Colonic mucosa (tissue), 4 donors: ENCODE measurements at places on chromosomes 6 and 20. TPM values are rescaled to one million over a fixed set of nuclear protein-coding genes. Genes with fewer than 3 reads are reported as not detected.

RGS17 gene
- 0.25 TPM for total RNA-seq

RRAGD gene
- 2.0 TPM for total RNA-seq

PTPRT gene
- 0.12 TPM for total RNA-seq

CFB gene
- total RNA-seq = 60.6 TPM

NEURL2 gene
- total RNA-seq = 3.5 TPM

RIPOR3 gene
- total RNA-seq = 1.9 TPM

BAK1 gene
- 72.1 TPM for total RNA-seq

GRCh38 chr6:1020837-1021236 is 291.1 kb upstream of the FOXQ1 start:
- H3K4me3 ChIP-seq = no peak overlapping the region
- no peaks in the 10 kb centered on the region for H3K27me3 ChIP-seq
- no peaks in the 10 kb centered on the region for H3K4me1 ChIP-seq
- no peak overlapping the region for H3K27ac ChIP-seq
- no peak for DNase-seq

GRCh38 chr20:6714279-6714711 is 53.2 kb upstream of the BMP2 start:
- no peaks in the 10 kb centered on the region for H3K36me3 ChIP-seq
- no peaks in the 10 kb centered on the region for H3K27me3 ChIP-seq
- DNase-seq = peak; percentile 93
- no peak overlapping the region for H3K4me3 ChIP-seq

- peaks cover 4% of the 10 kb centered on the region for H3K4me1 ChIP-seq
- H3K27me3 ChIP-seq = no peaks in the 10 kb centered on the region
- DNase-seq = peak; percentile 66
- no peaks in the 10 kb centered on the region for H3K36me3 ChIP-seq
- H3K27ac ChIP-seq = no peak overlapping the region
Measured at GRCh38 chr6:40138273-40138720, 204.0 kb upstream of the MOCS1 start.

- no peaks in the 10 kb centered on the region for H3K36me3 ChIP-seq
- H3K4me1 ChIP-seq = no peaks in the 10 kb centered on the region
Measured at GRCh38 chr6:150697515-150697914, 97.8 kb downstream of the PLEKHG1 start.

- H3K27ac ChIP-seq = no peak overlapping the region
- H3K4me1 ChIP-seq = no peaks in the 10 kb centered on the region
- no peaks in the 10 kb centered on the region for H3K27me3 ChIP-seq
- no peak overlapping the region for H3K4me3 ChIP-seq
- no peaks in the 10 kb centered on the region for H3K36me3 ChIP-seq
Measured at GRCh38 chr6:70221025-70221714, 81.7 kb downstream of the COL9A1 start.

DNA sequence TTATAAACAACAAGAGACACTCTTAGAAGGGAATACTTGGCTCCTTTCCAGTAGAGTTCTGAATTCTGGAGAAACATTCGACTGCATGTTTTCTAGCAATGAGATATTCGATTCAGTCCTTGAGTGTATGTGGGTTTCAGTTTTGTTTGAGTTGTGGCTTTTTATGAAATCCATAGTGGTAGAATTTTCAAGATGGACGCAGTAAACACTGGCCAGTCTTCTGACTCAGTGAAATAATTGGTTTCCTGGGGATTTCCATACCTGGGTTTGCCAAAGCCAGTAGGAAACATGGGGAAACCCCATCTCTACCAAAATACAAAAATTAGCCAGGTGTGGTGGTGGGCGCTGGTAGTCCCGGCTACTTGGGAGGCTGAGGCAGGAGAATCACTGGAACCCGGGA is 273.5 kb upstream of the PLCB4 start:
- H3K4me1 ChIP-seq = no peaks in the 10 kb centered on the region
- no peak for DNase-seq
- H3K27ac ChIP-seq = no peak overlapping the region
- H3K27me3 ChIP-seq = no peaks in the 10 kb centered on the region
- no peaks in the 10 kb centered on the region for H3K36me3 ChIP-seq

DNA sequence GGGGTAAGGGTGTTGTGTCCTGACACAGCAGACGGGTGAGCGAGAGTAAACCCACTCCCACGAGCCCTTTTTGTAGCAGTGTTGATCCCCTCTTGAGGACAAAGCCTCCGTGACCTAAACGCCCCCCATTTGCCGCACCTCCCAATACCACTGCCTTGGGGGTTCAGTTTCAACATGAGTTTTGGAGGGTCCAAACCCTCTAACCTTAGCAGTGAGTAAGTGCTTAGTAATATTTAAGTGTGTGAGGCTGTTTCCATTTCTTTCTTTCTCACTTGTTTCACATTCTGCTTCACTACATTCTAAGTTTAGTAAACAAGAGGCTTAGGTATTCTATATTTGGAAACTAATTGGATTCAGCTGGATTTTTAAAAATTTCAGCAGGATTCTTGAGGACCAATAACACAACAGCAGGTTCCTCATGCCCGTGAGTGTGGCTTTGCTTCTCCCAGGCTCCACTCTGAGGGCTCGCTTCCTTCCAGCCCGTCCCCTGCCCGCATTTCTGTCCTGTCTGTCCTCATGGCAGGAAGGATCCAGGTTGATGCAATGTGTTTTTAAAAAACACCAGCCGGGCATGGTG is 41.2 kb downstream of the SNX9 start:
- no peaks in the 10 kb centered on the region for H3K4me1 ChIP-seq
- no peak overlapping the region for H3K4me3 ChIP-seq
- H3K36me3 ChIP-seq = no peaks in the 10 kb centered on the region
- no peaks in the 10 kb centered on the region for H3K27me3 ChIP-seq

GRCh38 chr6:122722746-122723145 is 56.8 kb upstream of the FABP7 start:
- no peaks in the 10 kb centered on the region for H3K36me3 ChIP-seq
- no peak overlapping the region for H3K27ac ChIP-seq
- H3K27me3 ChIP-seq = no peaks in the 10 kb centered on the region
- H3K4me3 ChIP-seq = no peak overlapping the region

DNA sequence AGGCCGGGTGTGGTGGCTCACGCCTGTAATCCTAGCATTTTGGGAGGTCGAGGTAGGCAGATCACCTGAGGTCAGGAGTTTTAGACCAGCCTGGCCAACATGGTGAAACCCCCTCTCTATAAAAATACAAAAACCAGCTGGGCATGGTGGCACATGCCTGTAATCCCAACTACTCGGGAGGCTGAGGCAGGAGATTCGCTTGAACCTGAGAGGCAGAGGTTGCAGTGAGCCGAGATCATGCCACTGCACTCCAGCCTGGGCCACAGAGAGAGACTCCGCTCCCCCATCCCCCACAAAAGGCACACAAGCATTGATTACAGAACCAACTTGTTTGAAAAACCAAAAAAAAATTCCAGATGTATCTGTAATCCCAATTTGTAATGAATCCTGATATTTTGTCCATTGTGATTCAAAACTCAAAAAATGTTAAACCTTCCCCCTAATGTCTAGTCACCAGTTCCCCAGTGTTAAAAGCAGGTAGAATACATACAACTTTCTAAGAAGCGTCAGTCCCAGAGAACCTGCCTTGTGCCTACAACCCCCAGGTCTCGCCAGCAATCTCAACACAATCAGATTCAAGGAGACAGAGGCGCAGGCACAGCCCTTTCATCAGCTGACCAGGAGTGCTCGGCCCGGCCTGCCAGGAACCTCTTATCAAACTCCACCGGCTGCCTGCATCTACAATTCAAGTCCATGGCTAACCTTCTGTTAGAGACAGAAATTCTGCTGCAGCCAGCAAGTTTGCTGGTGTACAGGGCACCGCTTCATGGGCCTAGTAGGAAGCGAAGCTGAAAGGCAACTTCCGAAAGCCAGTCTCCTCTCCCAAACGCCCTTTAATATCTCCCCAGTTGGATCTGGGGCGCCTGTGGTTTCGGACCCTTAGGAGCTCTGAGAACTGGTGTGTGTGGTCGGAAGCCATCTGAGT is 2.1 kb downstream of the EZR start:
- peak overlapping the region; percentile 97 for H3K27ac ChIP-seq
- peak; percentile 68 for DNase-seq
- no peaks in the 10 kb centered on the region for H3K36me3 ChIP-seq
- peak overlapping the region; percentile 77 for H3K4me3 ChIP-seq
- no peaks in the 10 kb centered on the region for H3K27me3 ChIP-seq

- no peak overlapping the region for H3K27ac ChIP-seq
- H3K27me3 ChIP-seq = no peaks in the 10 kb centered on the region
- DNase-seq = no peak
- H3K4me1 ChIP-seq = no peaks in the 10 kb centered on the region
Measured at GRCh38 chr6:149373511-149373910, 26.6 kb upstream of the SUMO4 start.

- H3K27ac ChIP-seq = no peak overlapping the region
- no peak for DNase-seq
- no peak overlapping the region for H3K4me3 ChIP-seq
- no peaks in the 10 kb centered on the region for H3K4me1 ChIP-seq
Measured at GRCh38 chr6:55917751-55918415, 42.5 kb upstream of the BMP5 start.

GRCh38 chr20:32571566-32571965 is 13.6 kb downstream of the NOL4L start:
- no peak overlapping the region for H3K4me3 ChIP-seq
- no peak for DNase-seq
- H3K36me3 ChIP-seq = no peaks in the 10 kb centered on the region
- H3K27me3 ChIP-seq = no peaks in the 10 kb centered on the region
- no peak overlapping the region for H3K27ac ChIP-seq

GRCh38 chr20:6651561-6651960 is 115.9 kb upstream of the BMP2 start:
- no peaks in the 10 kb centered on the region for H3K36me3 ChIP-seq
- H3K27me3 ChIP-seq = no peaks in the 10 kb centered on the region
- no peak overlapping the region for H3K27ac ChIP-seq
- DNase-seq = no peak
- H3K4me3 ChIP-seq = no peak overlapping the region

GRCh38 chr6:100763617-100764241 is 117.4 kb downstream of the ASCC3 start:
- no peak overlapping the region for H3K4me3 ChIP-seq
- no peak for DNase-seq
- H3K27me3 ChIP-seq = no peaks in the 10 kb centered on the region
- H3K4me1 ChIP-seq = no peaks in the 10 kb centered on the region
- no peaks in the 10 kb centered on the region for H3K36me3 ChIP-seq
- no peak overlapping the region for H3K27ac ChIP-seq

DNA sequence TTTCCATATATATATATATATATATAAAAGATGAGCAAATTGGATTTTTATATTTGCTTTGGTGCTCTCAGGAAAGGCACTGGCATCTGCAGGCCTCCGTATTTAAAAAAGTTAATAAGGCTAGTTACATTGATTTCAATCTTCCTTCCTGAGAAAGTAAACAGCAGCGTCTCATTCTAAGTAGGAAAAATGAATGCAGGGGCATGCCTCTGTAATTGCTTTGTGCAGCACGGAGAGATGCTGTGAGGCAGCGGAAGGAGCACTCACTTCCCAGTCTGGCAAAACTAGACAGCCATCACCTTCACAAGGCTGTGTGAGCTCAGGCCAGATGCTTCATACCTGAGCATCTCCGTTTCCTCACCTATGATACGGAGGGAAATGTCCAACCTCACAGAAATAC is 303.7 kb downstream of the PTPRT start:
- no peak overlapping the region for H3K27ac ChIP-seq
- no peaks in the 10 kb centered on the region for H3K27me3 ChIP-seq
- H3K4me3 ChIP-seq = no peak overlapping the region
- no peak for DNase-seq
- H3K4me1 ChIP-seq = no peaks in the 10 kb centered on the region

- no peaks in the 10 kb centered on the region for H3K36me3 ChIP-seq
- H3K4me1 ChIP-seq = no peaks in the 10 kb centered on the region
- no peaks in the 10 kb centered on the region for H3K27me3 ChIP-seq
- DNase-seq = no peak
- H3K4me3 ChIP-seq = no peak overlapping the region
- no peak overlapping the region for H3K27ac ChIP-seq
Measured at GRCh38 chr20:49426873-49427272, 55.6 kb downstream of the KCNB1 start.

GRCh38 chr20:53736122-53736756 is 142.6 kb upstream of the ZNF217 start:
- H3K36me3 ChIP-seq = no peaks in the 10 kb centered on the region
- no peak overlapping the region for H3K4me3 ChIP-seq
- no peaks in the 10 kb centered on the region for H3K4me1 ChIP-seq

GRCh38 chr6:71168233-71168765 is 120.3 kb upstream of the OGFRL1 start:
- no peaks in the 10 kb centered on the region for H3K4me1 ChIP-seq
- no peaks in the 10 kb centered on the region for H3K36me3 ChIP-seq
- DNase-seq = no peak
- no peaks in the 10 kb centered on the region for H3K27me3 ChIP-seq
- no peak overlapping the region for H3K4me3 ChIP-seq

DNA sequence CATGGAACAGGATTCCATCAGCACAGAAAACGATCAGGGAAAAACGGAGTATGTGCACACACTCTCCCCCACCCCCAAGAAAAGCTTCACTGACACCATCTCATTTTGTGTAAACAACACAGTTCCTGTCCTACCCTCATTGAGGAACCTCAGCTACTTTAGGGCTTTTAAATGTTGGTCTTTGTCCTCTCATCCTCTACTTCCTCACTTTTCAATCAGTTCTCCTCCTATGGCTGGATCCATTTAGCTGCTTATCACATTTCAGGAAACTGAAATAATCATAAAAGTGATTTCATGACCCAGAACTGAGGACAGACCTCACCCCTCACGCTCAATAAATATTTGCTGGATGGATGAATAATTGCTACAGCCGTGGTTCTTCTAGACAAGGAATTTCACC is 33.1 kb upstream of the PNRC1 start:
- DNase-seq = no peak
- no peak overlapping the region for H3K4me3 ChIP-seq
- no peaks in the 10 kb centered on the region for H3K27me3 ChIP-seq
- H3K4me1 ChIP-seq = no peaks in the 10 kb centered on the region

DNA sequence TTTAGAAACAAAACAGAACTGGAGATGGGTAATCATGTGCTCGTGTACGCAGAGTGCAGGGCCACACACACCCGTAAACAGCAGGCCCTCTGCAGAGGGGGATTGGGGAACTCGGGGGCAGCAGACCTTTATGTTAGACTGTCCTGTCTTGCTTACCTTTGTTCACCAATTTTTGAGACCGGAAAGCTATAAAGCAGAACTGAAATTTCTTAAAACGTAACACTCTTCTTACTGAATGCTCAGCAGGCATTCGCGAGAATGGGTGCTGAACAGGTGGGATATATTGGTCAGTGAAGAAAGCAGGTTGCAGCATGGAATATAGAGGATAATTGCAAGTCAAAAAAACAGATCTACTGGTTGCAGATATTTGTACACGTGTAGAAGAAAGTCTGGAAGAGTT is 211.1 kb downstream of the BMP7 start:
- no peak overlapping the region for H3K27ac ChIP-seq
- H3K4me1 ChIP-seq = no peaks in the 10 kb centered on the region
- no peak for DNase-seq
- H3K4me3 ChIP-seq = no peak overlapping the region
